ENCODE measurements at places on chromosomes 5 and 9.

DNA sequence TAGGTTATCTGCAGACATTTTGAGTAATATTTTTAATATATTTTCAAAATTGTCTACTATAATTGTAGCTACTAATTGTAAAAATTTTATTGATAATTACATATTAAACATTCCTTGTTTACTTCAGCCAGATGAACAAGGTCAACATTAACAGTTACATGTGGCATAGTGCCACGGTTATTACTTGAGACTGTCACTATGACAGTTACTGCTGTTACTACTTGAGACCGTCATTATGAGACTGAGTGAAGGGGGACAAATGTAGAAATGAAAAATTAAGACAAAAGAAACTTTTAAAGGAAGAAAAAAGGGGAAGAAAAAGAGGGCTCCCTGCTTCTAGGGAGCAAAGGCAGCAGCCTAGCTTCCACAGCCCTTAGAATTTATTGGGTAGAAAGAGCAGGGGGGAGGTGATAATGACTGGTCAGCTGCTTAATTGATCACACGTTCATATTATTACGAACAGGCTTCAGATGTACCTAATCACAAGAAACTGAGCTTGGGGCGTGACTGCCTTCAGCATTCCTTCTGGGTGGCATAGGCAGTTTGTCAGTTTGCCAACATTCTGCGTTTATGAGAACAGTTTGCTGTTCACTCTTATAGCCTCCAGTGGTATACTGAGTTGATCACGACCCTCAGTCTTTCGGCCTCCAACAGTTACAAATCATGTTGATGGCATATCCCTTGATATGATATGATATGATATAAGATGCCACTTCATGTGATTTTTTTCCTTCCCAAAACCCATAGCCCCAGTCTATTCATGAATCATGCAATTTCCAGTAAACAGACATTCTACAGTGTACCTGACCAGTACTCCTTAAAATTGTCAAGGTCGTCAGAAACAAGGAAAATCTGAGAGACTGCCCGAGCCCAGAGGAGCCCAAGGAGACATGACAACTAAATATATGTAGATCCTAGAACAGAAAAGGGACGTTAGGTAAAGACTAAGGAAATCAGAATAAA lies 13.1 kb downstream of the MARCHF6 start:
- DNase-seq, result no peak

- DNase-seq, result no peak
Observed at GRCh38 chr9:77066388-77066787, 46.9 kb downstream of the FOXB2 start.

DNA sequence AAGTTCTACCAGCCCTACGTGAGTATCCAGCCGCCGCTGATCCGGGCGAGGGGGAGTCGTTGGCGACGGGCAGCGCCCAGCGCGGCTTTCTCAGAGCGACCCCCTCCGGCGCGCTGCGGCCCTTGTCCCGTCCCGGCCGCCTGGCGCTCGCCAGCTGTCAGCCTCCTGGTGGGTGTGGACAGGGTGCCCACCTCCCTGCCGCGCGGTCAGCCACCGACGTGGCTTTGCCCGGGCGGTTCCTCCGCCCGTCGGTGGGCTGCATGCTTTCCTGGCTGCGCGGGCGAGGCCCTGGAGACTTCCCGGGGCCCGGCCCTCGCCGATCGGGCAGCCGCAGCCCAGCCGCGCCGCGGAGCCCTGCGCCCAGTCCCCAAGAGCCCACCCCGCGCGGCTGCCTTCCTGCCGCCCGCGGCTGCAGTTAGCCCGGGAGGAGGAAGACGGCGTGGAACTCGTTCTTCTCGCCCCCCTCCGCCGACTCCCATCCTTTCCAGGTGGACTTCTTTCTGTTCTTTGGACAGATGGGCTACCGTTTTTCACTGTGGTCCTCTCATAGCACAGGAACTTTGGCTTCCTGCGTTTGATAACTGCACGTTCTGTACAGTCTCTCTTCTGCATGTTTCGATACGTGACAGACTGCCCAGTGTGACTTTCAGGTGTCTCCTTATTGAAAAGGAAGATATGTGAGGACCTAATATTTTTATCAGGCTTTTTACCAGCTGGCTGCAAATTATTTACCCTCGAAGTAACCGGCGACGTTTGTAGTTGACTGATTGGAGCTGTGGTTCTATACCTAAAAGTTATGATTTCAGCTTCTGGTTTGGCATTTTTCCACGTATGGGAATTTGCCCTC lies 577 bp downstream of the AP3S1 start:
- DNase-seq, result no peak

- DNase-seq, result no peak
Observed at GRCh38 chr5:66647146-66647856, 51.1 kb downstream of the MAST4 start.

GRCh38 chr9:35834260-35835215 lies 5.5 kb downstream of the TMEM8B start:
- no peak for DNase-seq

DNA sequence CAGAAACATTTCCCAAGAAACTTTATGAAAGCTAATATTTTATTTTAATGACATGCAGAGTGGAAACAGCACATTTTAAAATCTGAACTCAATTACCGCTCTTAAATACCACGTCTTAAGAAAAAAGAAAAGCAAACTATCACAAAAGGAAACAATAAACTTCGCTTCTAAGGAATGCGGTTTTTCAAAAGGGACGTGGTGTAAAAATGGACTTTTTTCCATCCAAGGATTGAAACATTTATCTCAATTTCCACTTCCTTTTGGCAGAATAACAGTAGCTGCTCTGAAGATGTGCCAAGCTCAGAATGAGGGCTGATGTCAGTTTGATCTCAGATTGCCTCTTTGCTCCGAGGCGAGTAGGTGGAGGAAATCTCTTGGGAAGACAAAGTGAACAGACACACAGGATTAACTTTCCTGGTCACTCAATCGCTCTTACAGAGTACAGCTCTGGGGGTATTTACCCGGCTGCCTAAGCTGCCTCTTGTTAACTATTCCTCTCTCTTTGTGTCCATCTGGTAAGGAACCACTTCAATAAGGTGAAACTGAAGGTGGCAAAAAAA lies 158.5 kb downstream of the TRPM6 start:
- DNase-seq, result no peak

- no peak for DNase-seq
Observed at GRCh38 chr9:72441848-72442607, 77.0 kb upstream of the ZFAND5 start.

- DNase-seq, result no peak
Observed at GRCh38 chr9:81759680-81760215, 70.4 kb upstream of the TLE1 start.

- DNase-seq, result no peak
Observed at GRCh38 chr5:64339769-64340168, 166.0 kb upstream of the RGS7BP start.

DNA sequence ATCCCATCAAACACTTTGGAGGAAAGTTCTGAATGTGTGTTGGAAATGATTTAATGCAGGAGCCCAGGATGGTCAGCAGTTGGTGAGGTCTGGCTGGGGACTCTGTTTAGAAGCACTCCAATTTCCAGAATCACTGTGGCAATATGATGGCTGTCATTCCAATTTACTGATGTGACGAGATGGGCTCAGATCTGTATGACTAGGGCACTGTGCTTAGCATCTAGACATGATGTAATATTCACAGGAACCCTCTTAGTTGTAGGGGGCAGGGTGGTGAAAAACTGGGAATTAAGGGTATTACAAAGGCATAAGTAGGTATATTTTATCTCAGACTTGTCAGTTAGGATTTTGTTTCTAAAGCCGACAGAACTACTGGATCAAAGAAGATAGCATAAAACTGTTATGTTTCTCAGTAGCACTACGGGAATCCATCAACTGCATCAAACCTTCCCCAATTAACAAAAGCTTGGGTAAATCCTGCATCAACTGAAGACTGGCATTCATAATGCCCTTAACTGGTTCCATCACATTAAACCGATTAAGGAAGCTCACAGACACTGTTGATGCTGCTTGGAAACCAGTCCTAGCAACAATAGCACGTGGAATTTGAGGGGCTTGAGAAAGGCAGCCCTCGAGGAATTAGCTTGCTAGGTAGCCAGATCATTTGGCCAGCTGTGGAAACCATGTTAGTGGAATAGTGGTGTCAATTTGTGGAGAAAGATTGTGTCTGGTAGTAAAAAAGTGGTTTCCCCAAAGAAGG lies 86.1 kb downstream of the SV2C start:
- DNase-seq, result no peak

All from stimulated activated CD4-positive, alpha-beta T cell treated with anti-CD3 and anti-CD28 coated beads, Interleukin-12 subunit alpha, Interleukin-12 subunit beta, amount 100 ng/mL, for 24 hours (primary cell).